ENCODE measurements at places on chromosomes 6 and 20.

GRCh38 chr6:136146130-136146529 lies 104.0 kb downstream of the MTFR2 start:
- no peak for DNase-seq

GRCh38 chr20:58800134-58800871 lies 50.4 kb downstream of the GNAS-AS1 start:
- no peak for DNase-seq

DNA sequence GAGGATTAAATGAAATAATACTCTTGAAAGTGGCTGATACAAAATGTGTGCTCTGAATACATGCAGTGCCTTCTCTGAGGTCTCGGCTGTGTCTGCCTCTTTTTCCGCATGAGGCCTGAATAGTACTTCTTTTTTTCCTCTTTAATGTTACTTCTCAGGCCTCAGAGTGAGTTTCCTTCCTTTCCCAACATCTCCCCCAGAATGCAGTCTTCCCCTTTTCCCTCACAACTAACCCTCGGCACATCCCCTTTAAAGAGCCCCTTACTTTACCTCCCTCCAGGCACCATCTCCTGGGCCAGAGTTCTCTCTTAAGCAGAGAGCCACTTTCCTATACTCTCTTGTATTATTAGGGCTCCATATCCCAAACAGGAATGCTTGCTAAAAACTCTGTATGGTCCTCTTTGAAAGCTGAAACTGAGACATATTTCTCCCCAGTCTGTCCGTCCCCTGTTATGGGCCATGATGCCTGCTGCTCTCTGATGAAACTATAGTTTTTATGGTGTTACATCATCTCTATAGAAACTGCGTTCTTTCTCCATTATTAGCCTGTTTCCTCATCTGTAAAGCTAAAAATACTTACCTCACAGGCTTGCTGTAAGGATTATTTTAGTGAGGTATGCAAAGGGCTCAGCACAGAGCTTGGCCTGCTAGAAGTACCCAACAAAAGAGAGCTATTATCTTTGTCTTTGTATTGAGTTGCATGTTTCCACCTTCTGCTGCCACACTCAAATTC lies 2.3 kb downstream of the PLAGL2 start:
- DNase-seq, result no peak

DNA sequence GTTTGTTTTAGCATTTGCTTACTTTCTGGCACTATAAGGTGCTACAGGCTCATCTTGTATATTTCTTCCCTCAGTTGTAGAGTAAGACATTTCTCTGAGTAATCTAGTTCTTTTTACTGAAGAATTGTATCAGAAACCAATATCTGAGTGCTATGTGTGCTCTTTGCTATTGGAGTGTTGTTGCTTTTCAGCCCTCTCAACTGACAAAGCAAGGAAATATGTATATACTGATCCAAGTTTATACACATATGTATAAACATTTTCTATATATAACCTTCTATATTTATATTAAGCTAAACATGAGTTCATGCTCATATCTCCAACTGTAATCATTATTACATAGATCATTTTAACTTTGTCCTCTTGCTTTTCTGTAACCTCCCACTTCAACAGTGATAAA lies 405.7 kb downstream of the RFPL4B start:
- DNase-seq, result no peak

DNA sequence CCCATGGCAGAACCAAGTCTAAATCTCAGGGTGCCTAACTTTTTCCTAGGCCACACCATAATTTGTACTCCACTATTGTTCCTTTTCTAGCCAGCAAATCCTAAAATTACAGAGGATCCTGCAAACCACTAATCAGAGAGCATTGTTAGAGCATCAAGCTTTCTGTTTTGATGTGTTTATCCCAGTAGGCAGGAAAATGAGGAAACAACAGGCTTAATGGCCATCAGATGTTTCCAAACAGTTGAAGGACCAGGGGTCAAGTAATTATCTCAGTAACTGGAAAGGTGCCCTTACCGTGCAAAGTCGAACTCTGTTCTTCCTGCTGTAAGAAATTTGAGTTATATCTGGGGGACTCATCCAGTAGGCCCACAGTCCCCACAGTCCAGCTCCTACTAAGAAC lies 58.7 kb downstream of the RALY start:
- DNase-seq, result no peak

GRCh38 chr6:110681543-110682459 lies 133.5 kb downstream of the CDK19 start:
- DNase-seq, result no peak

- no peak for DNase-seq
These were observed 12.9 kb downstream of the VEGFA start for GRCh38 chr6:43782764-43783513.

GRCh38 chr20:9635750-9636149 lies 121.4 kb downstream of the LAMP5 start:
- no peak for DNase-seq
